RWPE2 (cell line): ENCODE measurements at places on chromosomes 3 and 15.

DNA sequence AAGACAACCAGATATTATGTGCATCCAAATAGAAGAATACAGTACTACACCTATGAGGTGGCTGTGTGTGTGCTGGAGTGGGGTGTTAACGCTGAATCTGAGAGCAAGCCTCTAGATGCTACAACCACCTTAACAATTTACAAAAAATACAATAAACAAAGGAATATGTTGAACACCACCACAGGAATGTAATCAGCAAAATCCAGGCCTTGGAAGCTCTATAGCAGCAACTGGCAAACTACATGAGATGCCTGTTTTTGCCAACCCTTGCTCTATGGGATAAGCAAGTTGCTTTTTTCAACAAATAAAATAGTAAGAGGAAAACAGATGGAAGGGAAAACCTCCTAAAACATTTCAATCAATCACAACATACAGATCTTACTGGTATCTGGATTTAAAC lies 23.9 kb downstream of the SLTM start:
- no peak for DNase-seq

- DNase-seq, result no peak
Measured at GRCh38 chr3:141959589-141960554, 83.4 kb downstream of the ATP1B3 start.

- no peak for DNase-seq
Measured at GRCh38 chr15:38549222-38549621, 15.4 kb downstream of the RASGRP1 start.

DNA sequence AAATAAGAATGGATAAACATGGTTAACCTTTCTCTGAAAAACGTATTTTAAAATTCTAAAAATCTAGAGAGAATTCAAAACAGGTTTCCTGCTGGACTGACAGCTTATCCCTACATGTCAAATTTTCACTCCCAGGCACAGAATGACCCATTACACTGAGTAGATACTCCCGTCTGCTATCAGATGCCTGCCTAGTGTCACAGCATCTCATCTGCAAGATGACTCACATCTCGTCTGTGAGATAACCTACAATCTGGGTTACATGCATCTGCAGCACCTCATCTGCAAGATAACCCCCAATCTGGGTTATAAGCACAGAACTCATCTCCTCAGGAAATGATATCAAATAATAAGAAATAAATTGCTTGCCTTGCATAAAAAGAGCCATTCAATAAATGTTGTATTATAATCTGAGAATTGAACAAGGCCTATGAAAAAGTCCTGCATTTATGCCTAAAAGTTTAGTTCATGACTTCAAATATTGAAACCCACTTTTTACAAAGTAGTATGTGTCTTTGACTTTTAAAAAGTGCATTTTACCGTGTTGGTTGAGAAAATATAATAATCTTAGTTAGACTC lies 188.3 kb upstream of the THBS1 start:
- no peak for DNase-seq

- DNase-seq, result no peak
Measured at GRCh38 chr15:39713846-39714245, 68.8 kb downstream of the FSIP1 start.

- no peak for DNase-seq
Measured at GRCh38 chr3:53806182-53807116, 39.8 kb downstream of the CHDH start.

DNA sequence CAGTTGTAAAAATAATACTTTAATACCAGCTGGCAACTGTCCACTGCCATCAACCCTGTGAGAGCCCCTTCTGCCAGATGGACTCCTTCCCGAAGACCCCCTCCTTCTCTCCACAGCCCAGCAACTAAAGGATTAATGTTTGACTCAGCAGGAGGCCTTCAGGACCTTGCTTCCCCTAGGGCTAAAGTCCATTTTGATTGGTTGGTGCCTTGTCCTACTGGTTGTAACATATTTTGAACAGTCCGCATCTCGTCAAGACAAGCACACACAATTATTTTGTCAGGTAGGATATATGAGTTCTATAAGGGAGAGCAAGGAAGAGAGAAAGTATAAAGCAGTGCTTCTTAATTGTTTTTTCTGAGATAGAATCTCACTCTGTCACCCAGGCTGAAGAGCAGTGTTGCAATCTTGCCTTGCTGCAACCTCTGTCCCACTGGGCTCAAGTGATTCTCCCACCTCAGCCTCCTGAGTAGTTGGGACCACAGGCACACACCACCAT lies 18.6 kb downstream of the ACOX2 start:
- no peak for DNase-seq

DNA sequence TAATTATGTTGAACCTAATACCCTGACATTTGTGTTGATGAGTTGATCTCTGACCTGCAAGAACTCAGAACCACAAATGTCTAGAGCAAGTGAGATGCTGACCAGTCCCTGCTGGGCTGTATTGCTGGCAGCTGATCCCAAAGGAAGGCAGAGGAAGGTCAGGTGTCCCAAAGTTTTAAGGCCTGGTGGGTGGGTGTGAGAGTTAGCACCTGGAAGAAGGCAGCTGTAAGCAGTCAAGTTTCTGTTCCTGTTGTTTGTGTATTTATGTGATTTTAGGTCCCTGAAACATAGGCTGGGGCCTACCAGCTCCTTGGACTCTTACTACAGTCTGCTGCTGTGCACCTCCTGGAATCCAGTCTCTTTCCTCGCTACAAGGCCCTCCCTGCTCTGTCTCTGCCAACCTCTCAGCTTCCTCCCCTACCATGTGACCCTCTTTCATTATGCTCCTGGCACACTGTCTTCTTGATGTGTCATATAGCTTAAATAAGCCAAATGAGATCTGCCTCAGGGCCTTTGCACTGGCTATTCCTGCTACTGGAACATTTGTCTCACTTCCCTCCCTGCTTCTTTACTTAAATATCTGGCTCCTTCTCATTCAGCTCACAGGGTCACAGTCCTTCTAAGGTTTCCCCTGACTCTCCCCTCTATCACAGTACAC lies 31.0 kb upstream of the ATOSA start:
- DNase-seq, result no peak

DNA sequence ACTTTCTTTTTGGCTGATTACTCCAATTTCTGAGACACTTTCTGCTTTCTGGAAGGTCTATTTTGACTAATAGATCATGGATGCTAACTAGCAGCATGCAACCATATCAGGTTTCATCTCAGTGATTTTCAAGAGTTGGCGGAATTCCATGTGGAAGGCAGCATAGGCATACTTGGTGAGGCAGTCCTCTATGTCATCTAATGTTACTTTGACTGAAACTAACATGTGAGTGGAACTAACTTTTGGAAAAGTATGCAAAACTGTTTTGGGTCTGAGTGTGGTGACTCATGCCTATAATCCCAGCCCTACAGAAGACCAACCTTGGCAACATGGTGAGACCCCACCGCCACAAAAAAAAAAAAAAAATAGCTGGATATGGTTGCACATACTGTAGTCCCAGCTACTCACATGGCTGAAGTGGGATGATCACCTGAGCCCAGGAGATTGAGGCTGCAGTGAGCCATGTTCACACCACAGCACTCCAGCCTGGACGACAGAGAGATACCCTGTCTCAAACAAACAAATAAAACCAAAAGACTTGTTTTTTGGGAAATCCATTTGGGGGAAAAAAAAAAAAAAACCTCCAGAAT lies 1033.7 kb downstream of the ROBO1 start:
- no peak for DNase-seq

DNA sequence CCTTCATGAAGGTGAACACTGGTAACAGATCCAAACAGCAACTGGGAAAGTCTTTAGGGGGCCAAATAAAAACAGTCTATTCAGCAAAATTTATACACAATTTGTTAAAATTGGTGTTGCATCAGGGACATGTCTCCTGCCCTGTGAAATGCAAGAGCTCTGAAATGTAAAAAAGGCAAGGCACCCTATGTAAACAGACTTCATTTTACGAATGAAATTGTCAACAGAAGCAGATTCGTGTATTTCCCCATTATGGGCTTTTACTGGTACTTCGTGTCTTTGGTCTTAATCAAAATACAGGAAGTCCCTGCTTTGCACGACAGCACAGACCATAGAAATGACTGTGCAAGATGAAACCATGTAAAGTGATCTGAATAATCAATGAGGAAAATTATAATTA lies 127.3 kb upstream of the THBS1 start:
- no peak for DNase-seq

- no peak for DNase-seq
Measured at GRCh38 chr3:171874879-171875278, 31.7 kb downstream of the TMEM212 start.

DNA sequence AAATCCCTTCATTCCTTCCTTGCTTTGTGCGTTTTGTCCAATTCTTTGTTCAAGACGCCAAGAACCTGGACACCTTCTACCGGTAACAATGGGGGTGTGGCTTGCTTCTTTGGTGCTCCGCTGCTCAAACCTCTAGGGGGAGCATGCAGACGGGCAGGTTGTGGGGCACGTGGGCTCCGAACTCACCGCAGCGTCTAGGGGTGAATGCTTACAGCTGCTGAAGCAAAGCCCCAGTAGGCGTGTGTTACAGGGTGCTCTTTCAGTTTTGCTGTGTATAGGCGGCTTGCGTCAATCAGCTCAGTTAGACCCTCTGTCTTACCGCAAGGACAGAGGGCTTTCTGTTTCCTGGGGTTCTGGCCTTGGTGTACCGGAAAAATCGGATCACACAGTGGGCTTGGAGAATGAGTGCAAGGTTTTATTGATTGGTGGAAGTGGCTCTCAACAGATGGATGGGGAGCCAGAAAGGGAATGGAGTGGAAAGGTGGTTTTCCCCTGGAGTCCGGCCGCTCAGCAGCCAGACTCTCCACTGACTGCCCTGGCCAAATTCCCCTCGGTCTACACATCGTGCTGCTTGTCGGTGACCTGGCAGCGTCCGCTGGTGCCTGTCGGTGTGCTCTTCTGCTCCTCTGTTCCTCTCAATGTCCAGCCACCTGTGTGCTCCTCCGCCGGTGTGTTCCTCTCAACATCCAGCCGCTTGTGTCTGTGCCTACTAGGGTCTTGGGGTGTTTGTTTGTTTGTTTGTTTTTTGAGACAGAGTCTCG lies 1.2 kb upstream of the LRRC34 start:
- DNase-seq, result no peak

- no peak for DNase-seq
Measured at GRCh38 chr3:98600412-98601095, 7.1 kb upstream of the CPOX start.

GRCh38 chr3:89362496-89362895 lies 255.1 kb downstream of the EPHA3 start:
- no peak for DNase-seq

DNA sequence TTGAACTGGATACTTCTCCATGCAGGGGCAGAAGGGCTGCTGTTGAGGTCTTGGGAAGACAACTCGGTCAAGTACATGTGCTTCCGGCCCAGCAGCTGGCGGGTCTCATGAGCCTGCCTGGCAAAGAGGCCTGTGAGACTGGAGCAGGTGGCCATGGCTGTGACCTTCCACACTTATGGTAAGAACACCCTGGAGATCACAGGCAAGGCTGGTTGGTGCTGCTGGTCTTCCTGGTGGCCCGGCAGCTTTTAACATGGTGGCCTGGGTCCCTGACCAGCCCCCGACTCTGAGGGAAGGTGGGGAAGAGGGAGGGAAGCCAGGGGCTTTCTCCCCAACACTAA lies 15.4 kb downstream of the CHRD start:
- no peak for DNase-seq

DNA sequence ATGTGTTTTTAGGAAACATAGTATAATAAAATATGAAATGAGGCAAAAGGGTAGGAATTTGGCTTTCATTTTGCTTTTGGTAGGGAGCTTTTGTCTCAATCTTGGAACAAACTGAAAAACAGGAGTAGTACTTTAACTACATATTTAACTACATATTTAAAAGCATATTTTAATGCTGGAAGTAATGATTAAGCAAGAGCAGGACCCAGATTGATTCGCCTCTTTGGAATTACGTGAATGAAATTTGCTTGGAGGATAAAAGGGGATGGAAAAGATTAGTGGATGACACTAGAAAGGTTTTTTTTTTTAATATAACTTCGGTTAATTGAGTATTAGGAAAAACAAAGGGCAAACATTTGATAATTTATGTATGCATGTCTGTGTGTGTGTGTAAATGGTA lies 11.2 kb upstream of the TMEM212 start:
- no peak for DNase-seq

- no peak for DNase-seq
Measured at GRCh38 chr3:57683286-57683685, 9.6 kb downstream of the DENND6A start.

DNA sequence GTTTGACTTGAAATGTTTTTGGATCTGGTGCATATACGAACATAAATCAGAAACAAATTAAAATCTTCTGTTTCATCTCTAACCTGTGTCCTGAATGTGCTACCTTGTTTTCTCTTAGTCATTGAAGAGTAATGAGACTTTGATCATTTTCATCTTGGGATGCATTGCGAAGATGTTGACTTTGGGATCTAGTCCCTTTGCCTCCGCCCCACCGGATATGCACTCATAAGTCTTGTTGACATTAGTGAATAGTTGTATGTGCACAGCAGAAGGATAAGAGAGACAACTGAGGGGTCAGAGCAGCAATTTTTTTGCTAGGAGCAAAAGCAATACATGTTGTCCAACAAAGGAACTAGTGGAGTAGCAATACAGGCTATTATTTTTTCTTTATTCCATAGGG lies 35.9 kb upstream of the SPRED1 start:
- DNase-seq, result no peak

- DNase-seq, result no peak
Measured at GRCh38 chr3:10419637-10420232, 85.7 kb downstream of the ATP2B2 start.
